HFFc6 (cell line): ENCODE measurements at places on chromosomes 3 and 15. TPM values are rescaled to one million over a fixed set of nuclear protein-coding genes. Genes with fewer than 3 reads are reported as not detected.
A peak's percentile ranks its signal among the peaks of the same experiment; 100 is the strongest.

DNA sequence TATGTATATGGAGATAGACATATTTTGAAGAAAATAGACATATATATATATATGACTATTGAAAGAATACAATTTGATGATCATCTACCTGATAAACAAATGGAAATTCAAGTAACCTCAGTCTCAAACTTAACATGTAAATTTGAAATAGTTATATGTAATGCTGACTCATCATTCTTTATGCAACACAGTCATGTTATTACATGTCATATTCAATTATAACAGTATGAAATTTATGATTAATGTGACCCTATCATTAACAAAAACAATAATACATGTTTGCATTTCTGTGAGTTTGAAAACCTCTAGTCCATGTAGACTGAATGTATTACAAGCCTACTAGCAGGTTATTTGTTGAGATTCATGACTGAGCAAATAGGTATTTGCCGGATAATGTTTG is 204.1 kb downstream of the CADM2 start:
- no peak for DNase-seq

DNA sequence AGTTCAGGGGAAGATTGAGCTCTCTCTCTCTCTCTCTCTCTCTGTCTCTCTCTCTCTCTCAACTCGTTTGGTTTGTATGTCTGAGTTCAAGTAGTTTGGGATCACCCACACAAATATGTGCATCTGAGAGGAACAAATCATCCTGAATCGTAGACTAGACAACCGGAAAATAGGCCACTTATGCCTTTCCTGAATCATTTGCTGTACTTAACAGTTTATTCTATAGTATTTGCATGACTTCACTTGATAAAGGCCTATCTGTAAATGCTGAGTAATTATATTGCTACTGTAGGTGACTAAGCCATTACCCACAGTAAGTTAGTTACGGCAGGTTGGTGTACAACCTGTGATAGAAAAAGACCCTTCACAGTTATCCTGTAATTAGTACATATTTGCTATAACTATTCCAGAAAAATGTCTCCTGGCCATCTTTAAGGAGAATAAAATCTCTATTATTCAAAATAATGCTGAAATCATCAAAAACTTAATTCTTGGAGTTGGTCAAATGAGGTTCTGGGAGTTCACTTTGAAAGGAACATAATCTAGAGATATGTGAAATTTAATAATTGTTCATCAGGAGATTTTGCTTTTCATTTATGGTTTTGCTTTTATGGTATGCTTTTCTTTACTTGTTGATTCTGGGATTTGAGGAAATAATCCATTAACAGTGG is 31.1 kb downstream of the OXSM start:
- DNase-seq = no peak

- DNase-seq = no peak
Observed at GRCh38 chr15:100461049-100461448, 67.7 kb downstream of the CERS3 start.

DNA sequence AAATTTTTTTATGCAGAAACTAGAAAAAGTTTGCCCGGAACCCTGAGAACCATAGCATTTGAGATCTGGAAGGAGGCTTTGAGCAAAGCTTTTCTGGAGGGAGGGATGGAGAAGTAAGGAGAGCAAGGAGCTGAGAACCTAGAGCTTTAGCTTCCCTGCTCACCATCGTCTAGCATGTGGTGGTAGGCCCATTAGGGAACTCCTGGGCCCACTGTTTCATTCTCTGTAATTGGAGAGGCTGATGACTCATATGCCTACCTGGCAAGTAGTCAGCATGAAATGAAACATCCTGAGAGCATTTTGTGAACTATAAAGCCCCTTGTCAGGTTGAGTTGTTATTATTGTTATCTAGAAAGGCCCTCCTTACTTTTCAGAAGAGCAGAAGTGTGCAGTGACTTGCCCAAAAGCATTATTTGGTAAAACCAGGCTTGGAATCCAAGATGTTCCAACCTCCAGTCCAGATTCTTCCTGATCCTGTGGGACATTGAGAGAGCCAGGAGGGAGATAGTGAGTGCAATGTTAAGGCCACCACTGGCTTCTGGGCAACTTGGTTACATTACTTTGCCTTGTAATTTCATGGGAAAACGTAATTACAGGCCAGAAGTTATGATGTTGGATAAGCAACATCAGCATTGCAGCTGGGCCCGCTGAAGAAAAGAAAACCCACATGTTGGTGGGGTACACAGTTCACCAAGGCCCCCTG is 104.5 kb upstream of the BFSP2 start:
- peak; percentile 40 for DNase-seq

DNA sequence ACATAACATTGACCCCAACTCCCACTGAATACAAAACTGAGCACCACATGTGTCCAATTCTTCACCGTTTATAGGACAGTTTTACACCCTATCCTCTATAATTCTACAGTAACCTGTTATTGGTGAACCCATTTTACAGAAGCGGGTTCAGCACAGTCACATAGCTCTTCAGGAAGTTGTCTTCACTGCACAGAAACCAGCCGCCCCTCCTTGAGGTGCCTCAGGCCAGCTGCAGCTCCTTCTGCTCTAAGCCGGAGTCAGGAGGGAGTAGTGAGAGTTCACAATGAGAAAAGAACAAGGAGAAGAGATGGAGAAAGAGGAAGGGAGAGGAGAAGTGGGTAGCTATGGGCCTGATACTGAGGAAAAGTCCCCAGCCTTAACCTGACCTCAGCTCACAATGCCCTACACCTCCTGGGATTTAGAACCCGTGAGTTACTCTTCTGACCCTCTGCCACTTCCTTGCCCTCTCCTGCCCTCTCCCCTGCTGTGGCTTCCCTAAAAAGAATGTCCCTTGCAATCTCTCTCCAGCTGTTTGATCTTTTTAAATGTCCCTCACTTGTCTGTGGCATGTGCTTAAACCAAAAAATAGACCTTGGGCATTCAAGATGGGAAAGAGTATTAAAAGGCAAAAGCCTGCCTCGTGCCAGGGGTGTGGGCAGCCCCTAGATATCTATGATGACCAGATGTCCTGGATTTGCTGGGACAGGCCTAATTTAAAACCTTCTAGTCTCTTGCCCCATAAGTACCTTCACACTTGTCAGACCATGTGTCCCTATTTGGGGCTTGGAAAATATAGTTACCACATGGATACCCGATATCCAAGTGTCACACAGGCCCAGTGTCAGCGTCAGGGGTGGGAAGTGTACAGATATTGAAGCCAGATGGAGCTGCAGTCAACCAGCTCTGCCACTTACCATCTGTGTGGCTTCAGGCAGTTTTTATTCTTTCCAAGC is 71.3 kb upstream of the HES1 start:
- DNase-seq = no peak

Gene STX19
- total RNA-seq = not detected in 3 replicates

GRCh38 chr15:48761393-48762158 is 49.3 kb downstream of the CEP152 start:
- DNase-seq = no peak

DNA sequence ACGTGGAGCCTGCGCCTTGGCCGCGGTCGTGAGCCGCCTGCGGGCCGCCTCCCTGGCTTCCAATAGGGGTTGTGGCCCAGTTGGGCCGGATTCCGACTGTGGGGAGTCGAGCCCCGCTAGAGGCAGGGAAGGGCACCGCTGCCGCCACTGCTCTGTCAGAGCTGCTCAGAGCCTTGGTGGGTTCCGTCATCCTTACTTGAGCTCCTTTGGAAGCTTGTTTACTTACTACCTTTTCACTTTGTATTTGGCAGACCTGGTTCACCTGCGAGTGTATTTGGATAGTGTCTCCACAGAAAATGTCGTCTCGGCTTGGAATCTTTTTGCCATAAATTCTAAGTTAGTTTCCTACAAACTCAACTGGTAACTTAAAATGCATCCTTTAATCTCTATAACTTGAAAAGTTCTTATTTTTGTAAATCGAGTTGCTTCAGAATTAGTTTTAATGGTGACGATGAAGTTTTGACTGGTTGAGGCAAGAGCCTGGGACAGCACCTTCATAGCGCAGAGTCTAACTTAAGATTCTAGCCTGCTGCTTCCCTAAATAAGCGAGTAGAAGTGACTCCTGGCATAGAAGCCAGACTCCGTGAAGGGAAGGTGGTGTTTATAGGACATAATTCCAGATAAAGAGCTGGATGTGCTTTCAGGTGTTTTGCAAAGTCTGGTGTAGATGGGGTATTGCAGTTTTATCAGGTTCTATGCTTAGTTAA is 800 bp downstream of the DAG1 start:
- no peak for DNase-seq

Gene P2RY12
- total RNA-seq = not detected in 2 replicates

DNA sequence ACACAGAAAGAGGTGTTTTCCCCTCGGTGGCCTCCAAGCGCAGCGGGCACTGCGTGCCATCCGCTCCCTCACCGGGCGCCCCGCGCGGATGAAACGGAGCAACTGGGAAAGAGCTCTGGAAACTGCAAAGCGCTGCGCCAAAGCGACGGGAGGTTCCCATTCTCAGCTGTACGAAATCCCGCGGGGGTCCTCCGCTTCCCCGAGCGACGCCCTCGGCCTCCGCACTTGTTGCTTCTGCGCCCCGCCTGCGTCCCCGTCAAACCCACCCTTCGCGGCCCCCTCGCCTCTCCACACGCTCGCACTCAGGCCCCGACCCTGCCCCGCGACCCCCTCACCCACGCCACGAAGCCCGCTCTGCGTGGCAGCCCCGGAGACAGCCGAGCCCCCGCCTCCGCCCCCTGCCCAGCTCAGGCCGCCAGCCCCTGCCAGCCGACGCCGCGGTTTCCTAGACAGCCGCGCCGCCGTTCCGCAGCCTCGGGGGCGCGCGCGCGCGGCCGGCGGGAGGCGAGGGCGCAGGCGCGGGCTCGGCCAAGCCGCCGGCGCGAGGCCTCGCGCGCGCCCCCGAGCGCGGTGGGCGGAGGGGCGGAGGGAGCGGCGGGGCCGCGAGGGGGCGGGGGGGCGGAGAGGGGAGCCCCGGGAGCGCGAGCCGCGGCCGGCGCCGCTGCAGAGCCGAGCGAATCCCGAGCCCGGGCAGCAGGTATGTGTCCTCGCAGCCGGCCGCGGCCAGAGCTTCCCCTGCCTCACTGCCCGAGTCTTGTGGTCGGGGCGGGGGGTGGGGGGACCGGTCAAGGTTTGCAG is at the start of gene TMEM266:
Gene TMEM266 (plus strand): TSS at position 666 of the 798 bp plus-strand sequence. CDS start 74,279 bp downstream, outside the sequence.
- no peak for DNase-seq

GRCh38 chr3:18645619-18646018 is 220.5 kb upstream of the SATB1 start:
- no peak for DNase-seq

DNA sequence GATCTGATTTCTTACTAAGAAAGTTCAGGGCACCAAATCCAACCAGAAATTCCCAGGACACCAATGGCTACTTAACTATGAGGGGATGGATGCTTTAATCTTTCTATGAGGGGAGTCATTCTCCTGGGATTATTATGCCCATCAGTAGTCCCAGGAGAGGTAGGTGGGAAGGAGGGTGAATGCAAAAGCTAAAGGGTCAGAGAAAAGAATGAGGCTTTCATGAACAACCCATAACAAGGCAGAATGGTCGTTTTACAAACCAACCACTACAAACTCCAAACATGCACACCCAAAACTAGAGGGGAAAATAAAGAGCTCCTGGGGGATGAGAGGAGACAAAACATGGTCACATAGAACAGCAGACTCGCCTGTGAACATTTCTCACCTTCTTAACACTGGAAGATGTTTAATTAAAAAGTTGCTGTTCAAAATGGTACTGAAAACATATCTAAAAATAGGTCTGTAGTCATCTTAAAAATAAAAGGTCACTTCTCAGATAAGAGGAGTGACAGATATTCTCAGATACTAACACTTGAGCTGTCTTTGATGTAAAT is 3.7 kb downstream of the STARD9 start:
- DNase-seq = no peak

DNA sequence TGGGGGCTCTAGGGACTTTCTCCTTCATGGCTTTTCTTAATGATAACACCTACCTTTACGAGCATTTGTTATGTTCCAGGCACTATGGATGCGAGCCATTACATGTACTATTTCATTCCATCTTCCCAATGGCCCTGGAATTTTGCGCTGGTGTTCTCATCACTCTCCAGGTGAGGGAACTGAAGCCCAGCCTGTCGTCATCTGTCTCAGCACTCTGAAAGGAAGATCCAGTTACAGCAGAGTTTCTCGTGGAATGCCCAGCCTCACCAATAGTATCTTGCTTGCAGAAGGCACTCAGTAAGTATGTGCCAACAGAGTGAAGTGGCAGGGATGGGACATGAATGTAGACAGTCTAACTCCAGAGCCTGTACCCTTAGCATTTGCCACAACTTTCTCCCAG is 56.8 kb downstream of the NOX5 start:
- DNase-seq = no peak

DNA sequence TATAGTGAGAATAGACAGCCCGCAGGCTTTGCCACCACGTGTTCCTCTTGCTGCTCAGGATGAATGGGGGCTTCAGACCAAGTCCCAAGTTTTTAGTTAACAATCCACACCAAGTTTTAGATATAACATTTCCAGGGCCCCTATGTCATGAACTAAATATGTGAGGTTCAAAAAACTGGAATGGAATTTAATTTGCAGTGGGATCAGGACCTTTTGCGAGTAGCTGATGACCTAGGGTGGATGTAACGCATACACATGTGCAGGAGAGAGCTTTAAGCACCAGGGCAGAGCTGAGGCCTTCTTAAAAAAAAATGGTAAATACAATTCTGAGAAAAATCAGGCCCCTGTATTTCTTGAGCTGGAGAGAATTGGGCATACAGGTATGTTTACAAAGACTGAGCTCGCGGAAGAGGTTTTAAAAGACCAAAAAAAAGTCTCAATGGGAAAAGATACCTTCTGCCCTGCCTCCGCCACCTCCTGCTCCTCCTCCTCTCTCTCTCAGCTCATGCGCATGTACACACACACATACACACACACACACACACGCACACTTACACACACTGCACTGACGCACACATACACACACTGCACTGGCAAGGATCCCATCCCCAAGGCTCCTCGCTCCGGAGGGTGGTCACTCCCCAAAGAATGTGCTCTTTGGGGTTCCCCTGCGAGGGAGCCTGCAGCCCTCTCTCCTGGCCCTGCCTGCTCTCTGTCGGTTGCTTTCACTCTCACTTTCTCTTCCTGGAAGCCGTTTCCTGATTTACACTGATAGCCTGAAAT is 48.2 kb upstream of the IGF1R start:
- peak; percentile 36 for DNase-seq

GRCh38 chr3:45746777-45747622 is 49.3 kb downstream of the SLC6A20 start:
- no peak for DNase-seq

Gene ASB14
- total RNA-seq = not detected in 2 replicates

GRCh38 chr15:90839187-90840071 is 29.0 kb upstream of the FURIN start:
- DNase-seq = no peak

DNA sequence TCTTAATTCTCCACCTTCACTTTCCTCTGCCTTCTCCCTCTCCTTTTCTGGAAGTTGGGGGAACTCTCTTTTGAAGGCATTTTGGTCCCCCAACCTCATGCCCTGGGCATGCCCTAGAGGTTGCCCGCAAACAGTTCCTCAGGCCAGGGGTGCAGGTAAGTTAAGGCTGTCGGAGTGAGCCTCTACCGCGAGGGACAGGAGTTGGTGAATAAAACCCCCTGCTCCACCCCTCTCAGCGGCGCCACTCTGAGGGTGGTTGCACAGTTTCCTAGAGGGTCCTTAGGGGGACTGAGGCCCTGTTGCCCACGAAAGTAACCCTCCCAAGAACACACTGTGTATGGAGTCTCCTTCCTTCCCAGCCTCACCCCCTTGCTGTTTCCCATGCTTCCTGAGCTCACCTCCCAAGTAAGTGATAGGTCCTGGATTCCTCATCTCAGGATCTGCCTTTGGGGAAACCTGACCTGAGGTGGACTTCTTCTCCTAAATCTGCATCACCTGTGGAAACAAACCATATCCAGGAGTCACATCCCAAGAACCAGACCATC is 23.1 kb upstream of the THSD4 start:
- DNase-seq = no peak
